ENCODE measurements at places on chromosomes 6 and 20.

GRCh38 chr6:111939902-111940301 lies 66.7 kb upstream of the FYN start:
- DNase-seq, result no peak

DNA sequence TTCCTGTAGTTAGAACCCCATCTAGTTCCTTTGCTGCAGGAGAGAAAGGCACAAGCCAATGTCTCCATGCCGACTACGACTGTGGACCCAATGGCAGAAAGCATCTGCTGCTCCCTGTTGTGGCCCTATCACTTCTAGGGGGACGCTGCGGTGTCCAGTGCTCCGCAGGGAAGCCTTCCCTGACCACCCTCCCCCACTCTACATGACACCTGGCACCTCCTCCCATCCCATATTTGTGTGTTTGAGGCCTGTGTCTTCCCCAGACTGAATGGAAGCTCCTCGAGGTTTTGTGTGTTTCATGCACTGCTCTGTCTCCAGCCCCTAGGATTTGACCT lies 159.5 kb downstream of the DTNBP1 start:
- no peak for DNase-seq

- DNase-seq, result no peak
Measured at GRCh38 chr6:82408952-82409431, 45.4 kb downstream of the TPBG start.

DNA sequence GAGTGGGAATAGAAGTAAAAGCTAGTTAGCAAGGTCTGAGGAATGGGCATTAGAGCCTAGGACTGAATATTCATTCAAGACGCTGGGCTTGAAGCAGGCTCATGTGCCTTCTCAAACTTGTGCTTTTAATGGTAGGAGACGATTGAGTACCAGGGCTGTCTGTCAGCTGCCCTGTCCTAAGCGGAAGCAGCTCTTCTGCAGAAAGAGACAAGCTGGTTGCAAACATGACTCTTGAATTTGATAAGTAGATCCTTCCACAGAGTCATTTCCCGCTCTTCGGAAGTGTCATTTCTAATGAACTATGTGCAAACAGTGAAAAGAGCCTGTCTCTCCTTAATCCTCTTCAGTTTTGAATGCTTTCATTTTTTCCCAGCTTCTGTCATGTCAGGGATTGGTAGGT lies 176.4 kb downstream of the TFAP2B start:
- no peak for DNase-seq

GRCh38 chr6:39083231-39083634 lies 31.8 kb downstream of the SAYSD1 start:
- no peak for DNase-seq

DNA sequence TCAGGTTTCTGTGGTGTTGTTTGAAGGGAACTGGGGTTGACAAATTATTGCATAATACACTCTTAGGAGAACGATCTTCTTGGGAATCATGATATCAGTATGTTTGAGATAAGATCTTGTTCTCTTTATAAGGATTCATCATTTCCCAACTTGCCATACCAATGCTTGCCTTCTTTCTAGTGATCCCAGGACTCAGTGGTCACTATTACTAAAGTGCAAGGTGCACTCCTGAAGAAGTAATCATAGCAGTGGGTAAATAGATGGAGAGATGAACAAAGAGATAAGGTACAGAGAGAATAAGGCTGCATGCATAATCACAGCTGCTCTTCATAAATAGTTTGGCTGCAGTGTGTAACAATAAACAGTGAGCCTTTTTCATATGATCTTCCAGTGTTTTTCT lies 404.0 kb downstream of the DOK5 start:
- no peak for DNase-seq

- no peak for DNase-seq
Measured at GRCh38 chr20:37521061-37521771, at the start of gene NNAT. Gene NNAT, plus strand, starts transcription at chr20:37521250. Its CDS starts 82 bp downstream, at chr20:37521332.

GRCh38 chr20:4956200-4956810 lies 45.0 kb downstream of the SLC23A2 start:
- DNase-seq, result no peak

GRCh38 chr6:9647599-9647998 lies 767.3 kb downstream of the TFAP2A start:
- no peak for DNase-seq

GRCh38 chr20:53559816-53560215 lies 33.8 kb downstream of the ZNF217 start:
- DNase-seq, result no peak

GRCh38 chr20:56629464-56630085 lies 469 bp downstream of the TFAP2C start:
- no peak for DNase-seq

Measured in stimulated activated CD4-positive, alpha-beta T cell treated with anti-CD3 and anti-CD28 coated beads, Interleukin-4, amount 100 ng/mL, for 1 hour (primary cell).